ENCODE measurements at places on chromosomes 2 and 18.

- DNase-seq = no peak
Measured at GRCh38 chr18:53070788-53071187, 730.8 kb downstream of the DCC start.

- no peak for DNase-seq
Measured at GRCh38 chr2:72533765-72534164, 292.1 kb downstream of the EXOC6B start.

- DNase-seq = no peak
Measured at GRCh38 chr2:133768256-133768655, 200.0 kb upstream of the NCKAP5 start.

GRCh38 chr2:18219676-18220075 is 340.8 kb downstream of the RDH14 start:
- DNase-seq = no peak

DNA sequence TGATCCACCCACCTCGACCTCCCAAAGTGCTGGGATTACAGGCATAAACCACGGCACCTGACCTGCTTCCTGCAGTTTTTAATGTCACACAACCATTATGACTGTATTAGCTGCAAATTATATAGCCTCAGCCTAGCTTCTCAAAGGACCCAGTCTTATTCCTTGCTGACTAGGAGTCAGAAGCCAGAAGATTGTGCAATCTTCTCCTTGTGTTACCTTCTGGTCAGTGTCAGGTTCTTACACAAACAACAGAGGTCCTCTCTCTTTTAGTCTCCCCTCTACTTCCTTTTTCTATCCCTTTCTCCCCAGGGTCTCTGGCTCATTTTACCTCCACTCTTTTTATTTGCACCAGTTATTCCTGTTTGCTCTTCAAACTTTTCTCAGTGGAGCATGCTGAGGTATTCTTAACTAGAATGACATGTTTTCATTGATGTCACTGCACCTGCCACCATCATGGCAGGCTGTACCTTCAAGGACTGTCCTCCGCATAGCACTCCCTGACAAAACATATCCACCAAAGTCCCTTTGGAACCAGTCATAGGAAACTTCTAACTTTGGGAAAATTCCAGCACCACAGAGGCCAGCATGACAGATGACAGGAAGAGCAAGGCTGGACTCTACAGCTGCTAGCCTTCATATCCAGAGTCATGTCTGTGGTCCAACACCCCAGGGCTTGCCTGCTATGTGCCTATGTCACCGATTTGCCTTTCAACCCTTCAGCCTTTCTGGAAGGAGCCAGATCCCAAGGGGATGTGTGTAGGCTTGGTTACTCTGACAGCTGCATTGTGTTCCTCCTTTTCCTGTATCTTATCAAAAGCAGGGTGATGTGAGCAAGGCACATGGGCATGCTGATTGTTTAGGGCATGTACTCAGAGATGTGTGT is 45.2 kb upstream of the EPC2 start:
- no peak for DNase-seq

DNA sequence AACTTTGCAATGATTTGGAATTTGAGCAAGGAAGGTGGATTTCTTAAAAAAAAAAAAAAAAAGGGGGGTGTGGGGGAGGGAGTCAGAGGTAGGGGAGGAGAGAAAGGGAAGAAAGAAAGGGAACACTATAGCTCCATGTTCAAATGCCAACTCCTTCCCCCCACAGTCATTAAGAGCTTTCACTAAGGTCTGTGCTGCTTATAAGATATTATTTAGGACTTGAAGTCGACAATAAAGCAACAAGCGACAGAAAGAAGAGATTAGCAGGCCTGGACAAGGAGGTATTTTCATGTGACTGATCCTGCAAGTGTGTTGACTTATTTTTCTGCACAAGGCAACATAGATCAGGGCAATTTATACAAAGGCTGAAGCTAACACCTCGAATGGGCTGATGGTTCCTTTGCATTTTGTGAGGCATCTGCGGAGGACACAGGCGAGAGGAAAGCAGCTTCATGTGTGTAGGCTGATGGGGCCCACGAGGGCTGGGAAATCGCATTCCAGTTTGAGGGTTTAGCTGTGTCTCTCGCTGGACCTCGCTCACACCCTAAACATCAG is 382.0 kb downstream of the SOX11 start:
- no peak for DNase-seq

DNA sequence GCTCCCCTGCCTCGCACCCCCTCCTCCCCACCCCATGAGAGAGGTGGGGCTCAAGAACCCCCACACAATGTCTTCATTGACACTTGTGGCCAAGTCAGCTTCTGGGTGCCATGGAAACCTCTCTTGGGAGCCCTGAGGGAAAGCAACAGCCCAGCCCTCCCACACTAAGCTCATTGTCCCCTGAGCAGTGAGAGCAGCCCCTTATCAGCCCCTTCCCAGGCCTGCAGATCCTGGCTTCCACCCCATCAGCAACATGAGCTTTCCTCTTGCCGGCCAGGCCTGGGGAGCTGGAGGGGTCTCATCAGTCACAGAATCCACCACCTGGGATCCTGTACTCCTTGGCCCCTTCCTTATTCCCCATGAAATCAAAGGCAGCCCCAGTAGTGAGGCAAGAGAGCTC is 107.8 kb upstream of the ST3GAL5 start:
- DNase-seq = no peak

Data from stimulated activated CD4-positive, alpha-beta T cell treated with anti-CD3 and anti-CD28 coated beads, Interleukin-12 subunit alpha, Interleukin-12 subunit beta, amount 100 ng/mL, for 24 hours (primary cell).